Activated T-cell treated with anti-CD3 and anti-CD28 coated beads, Interleukin-2, amount 50 U/mL, for 24 hours (primary cell): ENCODE measurements at places on chromosomes 4 and X.

DNA sequence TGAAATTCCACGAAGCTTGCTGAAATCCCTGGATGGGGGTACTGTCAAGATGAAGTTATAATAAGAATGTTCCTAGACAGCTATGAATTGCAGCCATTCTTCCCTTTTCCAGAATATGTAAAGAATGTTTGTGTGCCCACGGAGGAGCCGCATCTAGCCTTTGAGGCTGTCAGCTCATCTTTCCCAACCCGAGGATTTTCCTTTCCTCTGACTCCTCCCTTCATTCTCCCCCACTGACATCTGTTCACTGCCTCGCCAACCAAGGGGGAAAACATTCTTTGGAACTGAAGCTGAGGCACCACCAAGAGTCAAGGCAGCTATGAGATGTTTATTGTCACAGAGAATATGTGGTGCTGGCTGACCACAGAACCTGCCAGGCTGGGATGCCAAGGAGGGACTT lies 8.8 kb downstream of the NHSL2 start:
- DNase-seq = no peak

DNA sequence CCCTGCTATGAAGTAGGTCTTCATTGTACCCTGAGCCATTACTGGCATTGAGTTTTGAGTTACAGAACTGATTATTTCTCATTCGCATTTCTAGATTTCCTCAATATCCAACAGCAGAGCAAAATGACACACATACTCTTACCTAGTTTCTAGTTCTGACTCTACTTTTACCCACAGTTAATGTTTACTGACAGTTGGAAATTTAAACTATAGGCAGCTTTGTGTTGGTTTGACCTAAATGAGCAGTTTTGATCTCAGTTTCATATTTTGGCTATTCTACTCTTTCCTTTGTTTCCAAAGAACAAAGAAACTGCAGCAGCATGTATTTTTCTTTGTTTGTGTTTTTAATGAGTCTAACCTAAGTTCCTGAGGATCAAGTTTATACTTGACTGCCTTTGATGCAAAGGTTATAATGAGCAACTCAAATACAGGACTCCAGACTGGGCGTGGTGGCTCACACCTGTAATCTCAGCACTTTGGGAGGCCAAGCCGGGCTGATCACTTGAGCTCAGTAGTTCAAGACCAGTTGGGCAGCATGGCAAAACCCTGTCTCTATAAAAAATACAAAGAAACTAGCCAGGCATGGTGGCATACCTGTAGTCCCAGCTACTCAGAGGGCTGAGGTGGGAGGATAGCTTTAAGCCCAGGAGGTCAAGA lies 30.4 kb downstream of the TXK start:
- no peak for DNase-seq

DNA sequence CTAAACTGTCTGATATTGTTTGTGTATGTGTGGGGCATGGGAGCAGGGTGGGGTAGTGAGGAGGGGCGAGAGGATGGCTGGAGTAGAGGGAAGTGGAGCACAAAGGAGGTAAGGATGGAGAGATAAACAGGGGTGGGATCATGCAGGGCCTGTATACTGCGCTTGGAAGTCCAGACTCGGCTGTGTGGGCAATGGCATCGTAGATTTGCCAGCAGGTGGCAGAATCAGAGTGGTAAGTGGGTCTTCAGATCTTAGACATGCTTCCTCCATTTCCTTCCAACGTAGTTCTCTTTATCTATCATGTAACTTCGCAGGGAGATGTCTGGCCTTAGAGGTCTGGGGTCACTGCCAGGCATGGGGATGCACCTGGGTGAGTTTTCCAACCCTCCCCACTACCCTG lies 155.5 kb downstream of the PDGFRA start:
- DNase-seq = no peak

- DNase-seq = no peak
Measured at GRCh38 chr4:118889312-118889691, 648 bp downstream of the SYNPO2 start.

- DNase-seq = no peak
Measured at GRCh38 chrX:86714441-86714840, 566.2 kb downstream of the DACH2 start.

GRCh38 chr4:187286525-187286924 lies 562.9 kb upstream of the FAT1 start:
- no peak for DNase-seq

GRCh38 chr4:8210616-8211015 lies 11.5 kb downstream of the SH3TC1 start:
- DNase-seq = no peak

DNA sequence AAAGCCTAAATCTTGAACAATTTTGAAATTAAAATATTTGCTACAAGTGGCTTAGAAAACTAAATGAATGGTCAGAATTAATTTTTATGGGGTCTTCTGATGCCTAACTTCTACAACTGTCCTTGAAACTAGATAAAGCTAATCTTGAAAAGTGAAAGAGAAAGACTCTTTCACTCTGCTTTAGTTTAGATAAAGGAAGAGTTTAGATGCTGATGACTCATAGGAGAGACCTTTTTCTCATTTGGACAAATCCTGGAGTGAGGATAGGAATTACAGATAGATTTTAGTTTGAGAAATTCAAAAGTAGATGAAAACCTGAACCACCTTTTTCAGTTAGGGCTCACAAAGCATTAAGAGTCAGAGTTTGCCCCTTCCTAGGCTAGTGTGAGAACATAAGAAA lies 342.3 kb upstream of the GRID2 start:
- no peak for DNase-seq

- no peak for DNase-seq
Measured at GRCh38 chr4:139559687-139560086, 3.7 kb upstream of the SETD7 start.

DNA sequence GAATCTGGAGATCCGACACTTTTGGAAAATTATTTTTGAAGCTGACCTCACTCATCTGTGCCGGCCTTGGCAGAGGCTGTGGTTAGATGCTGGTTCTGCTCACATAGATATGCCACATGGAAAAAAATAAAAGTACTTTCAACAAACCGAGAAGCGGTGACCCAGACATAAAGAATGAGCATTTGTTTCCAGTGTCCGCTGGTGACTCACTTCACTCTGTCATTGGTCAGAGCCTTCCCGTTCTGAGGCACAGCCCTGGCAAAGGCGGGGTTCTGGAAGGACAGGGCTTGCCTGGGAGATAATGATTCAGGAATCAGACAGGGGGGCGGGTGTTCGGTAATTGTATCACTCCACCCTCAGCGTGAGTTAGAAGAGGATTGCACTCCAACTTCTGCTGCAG lies 172.4 kb upstream of the MXRA5 start:
- DNase-seq = no peak

DNA sequence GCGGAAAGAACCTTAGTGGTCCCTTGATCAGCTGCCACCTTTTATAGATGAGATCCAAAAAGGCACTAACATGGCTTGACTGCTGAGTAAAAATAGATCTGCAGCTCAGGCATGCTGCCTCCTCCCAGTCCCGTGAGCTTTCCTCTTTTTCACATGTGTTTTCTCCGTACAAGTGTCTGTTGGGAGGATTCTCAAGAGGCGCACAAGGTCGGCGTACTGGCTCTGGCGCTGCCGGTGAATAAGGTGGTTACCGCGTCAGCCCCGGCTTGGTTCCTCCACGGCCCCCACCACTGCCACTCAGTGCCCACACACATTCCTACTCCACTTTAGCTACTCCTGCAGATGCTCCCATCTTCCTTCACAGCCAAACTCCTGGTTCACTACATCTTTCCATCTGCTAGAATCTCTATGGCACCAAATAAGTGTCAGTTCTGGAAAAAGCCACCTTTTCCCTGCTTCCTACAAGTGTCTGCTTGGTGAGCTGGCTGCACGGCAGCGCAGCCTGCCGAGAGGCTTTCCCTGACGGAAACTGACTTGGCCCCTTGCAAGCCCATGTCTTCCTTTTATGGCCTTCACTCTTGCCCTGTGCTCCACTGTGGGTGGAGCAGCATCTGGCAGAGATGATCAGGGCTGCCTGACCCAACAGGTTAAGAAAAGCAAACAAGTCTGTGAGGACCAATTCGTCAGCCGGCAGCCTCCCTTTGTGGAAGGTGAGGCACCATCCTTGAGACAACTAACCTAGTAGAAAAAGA lies 99.8 kb downstream of the KLHL8 start:
- DNase-seq = no peak

- DNase-seq = no peak
Measured at GRCh38 chrX:12825801-12826200, 34.6 kb downstream of the PRPS2 start.

GRCh38 chrX:87571964-87572363 lies 54.4 kb downstream of the KLHL4 start:
- no peak for DNase-seq

- no peak for DNase-seq
Measured at GRCh38 chr4:3013839-3014350, 50.5 kb downstream of the GRK4 start.

- DNase-seq = no peak
Measured at GRCh38 chr4:42415281-42415680, 18.0 kb downstream of the SHISA3 start.

- no peak for DNase-seq
Measured at GRCh38 chr4:19266566-19266965, 985.1 kb upstream of the SLIT2 start.
